ENCODE measurements at places on chromosomes 7 and 10. TPM values are rescaled to one million over a fixed set of nuclear protein-coding genes. Genes with fewer than 3 reads are reported as not detected.

The PNLIPRP2 gene
- not detected for total RNA-seq

The LIPJ gene
- not detected for total RNA-seq

The CALML3 gene
- total RNA-seq = not detected

The MBL2 gene
- not detected for total RNA-seq

The PLPP4 gene
- total RNA-seq = 0.12 TPM

The TRPV5 gene
- not detected for total RNA-seq

The CCDC172 gene
- total RNA-seq = not detected

The MYO3A gene
- total RNA-seq = not detected

The LIPF gene
- not detected for total RNA-seq

The GRIFIN gene
- not detected for total RNA-seq

The CD36 gene
- total RNA-seq = 0.13 TPM

The HKDC1 gene
- 0.08 TPM for total RNA-seq
